Left renal pelvis (tissue), 4 donors: ENCODE measurements at places on chromosomes 1 and 21. TPM values are rescaled to one million over a fixed set of nuclear protein-coding genes. Genes with fewer than 3 reads are reported as not detected.
A peak's percentile ranks its signal among the peaks of the same experiment; 100 is the strongest.

- DNase-seq = no peak
Measured at GRCh38 chr1:55821234-55821633, 606.1 kb upstream of the USP24 start.

GRCh38 chr1:92691925-92692324 lies 93.0 kb downstream of the EVI5 start:
- no peak for DNase-seq

- DNase-seq = no peak
Measured at GRCh38 chr1:190595438-190595837, 117.8 kb upstream of the BRINP3 start.

- no peak for DNase-seq
Measured at GRCh38 chr1:178713259-178713658, 11.8 kb upstream of the RALGPS2 start.

DNA sequence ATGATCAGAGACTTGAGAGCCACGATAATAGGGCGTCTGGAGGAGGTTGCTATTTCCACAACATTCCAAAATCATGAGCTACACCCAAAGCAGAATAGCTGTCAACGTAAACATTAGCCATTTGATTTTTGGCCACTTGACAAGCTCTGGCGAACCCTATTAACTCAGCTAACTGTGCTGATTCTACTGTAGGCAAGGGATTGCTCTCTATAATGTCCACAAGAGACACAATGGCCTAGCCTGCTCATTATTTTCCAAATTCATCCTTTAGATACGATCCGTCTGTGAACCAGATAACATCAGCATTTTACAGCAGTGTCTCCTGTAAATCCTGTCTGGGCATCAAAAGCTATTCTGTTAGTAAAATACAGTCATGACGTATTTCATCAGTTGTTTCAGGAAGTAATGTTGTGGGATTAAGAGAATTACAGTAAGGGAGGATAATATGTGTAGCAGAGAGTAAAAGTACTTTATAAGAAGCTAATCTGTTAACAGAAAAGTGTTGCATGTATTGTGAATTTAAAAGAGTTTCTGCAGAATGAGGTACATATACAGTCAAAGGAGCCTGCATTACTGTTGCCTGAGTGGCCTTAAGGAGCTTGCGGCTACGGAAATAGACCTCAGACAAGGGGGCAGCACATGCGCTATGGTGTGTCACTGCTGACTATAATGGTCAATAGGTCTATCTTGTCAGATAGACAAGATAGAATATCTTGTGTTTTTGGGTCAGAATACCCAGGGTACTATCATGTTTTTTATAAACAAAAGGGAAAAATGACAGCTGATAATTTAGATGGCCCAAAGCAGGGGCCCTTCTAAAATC lies 44.9 kb upstream of the TINAGL1 start:
- no peak for DNase-seq

DNA sequence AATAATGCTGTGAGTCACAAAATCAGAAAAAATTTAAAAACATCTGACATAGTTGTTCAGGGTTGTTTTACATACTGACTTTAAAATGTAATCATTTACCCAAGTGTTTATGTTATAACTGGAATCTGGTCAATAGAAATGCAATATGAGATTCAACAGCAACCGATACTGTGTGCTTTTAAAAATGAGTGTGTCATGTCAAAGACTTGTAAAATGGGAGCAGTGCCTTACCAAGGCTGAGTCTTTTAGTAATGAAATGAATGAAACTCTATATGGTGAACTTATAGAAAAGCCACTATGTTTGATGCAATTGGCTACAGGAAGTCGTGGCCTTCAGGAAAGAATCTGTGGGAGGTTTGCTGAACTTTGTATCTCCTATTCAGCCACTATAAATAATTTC lies 570.2 kb downstream of the DPYD start:
- DNase-seq = no peak

DNA sequence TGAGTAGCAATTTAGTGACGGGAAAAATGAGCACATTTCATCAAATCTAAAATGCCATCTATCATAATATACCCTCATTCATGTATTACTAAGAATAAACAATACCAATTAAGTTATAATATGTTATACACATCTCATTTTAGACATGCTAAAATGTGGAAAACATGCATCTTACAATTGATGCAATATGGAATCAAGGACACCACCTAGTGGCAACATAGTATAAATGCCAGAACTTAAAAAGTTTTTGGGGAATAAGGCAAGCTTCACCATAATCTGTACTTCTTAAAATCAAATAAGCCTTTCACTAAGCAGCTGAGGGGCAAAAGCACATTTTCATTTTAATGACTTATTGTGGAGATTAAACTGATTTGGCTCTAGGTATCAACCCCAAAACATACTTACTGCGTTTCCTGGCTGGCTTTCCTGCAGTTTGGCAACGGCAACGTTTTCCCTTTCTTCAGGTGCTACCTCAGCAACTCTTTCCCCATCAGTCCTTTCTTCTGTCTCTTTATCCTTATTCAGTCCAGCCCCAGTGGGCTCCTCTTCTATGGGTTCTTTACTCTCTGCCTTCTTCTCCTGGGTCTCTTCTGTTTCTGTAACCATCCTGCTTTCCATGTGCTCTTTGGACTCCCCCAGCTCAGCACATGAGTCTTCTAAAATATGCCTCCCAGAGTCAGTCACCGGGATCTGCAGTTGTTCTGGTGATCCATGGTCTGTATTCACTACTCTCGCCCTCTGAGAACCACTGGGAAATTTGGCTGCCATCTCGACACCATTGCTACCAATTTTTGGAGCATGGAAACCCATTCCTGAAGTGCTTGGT lies 11.4 kb downstream of the SDE2 start:
- no peak for DNase-seq

DNA sequence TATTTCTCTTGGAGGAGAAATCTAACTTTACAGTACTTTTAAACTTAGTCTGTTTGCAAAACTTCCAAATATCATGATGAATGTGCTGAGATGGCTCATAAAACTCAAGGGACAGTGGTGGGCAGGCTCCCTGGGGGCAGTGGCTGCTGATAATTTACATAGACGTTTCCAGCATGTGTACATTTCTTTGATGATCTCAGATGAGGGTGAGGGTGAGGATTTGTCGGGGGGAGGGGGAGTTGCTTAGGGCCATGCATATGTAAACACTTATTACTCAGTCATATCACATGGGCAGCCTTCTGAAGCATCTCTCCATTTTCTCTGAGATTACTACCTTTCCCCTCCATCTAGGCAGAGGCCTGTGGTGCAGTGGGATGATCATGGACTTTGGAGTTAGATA lies 152.9 kb upstream of the HMGB4 start:
- DNase-seq = no peak

- DNase-seq = no peak
Measured at GRCh38 chr1:3082571-3083516, 13.8 kb downstream of the PRDM16 start.

GRCh38 chr1:230972855-230973271 lies 5.8 kb downstream of the TTC13 start:
- no peak for DNase-seq

DNA sequence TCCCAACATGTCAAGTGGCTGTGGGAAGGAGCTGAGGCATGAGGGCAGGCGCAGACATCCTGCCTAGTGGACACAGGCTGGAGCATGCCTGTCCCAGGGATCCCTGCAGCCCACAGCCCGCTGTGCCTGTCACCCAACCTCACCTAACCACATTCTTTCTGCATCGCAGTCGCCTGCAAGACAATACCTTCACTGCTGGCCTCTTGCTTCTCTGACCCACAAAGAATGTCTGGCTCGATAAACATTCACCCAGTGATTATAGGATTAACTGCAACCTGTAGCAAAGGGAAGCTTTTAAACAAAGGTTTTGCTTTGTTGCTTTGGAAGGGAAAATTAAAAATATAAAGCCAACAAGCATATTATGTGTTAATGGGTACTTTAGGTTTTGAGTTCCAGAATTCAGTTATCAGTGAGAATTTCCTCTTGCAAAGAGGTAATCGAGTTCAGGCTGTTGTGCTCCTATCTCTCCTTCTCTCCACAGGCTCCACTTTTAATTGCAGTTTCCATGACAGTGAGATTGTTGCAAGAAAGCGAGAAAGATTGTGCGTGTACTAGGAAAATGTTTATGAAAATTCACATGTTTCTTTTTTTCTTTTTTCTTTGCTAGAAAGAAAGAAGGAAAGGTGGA lies 40.0 kb upstream of the ZNF648 start:
- no peak for DNase-seq

- DNase-seq = no peak
Measured at GRCh38 chr1:57741521-57741920, 317.7 kb upstream of the DAB1 start.

DNA sequence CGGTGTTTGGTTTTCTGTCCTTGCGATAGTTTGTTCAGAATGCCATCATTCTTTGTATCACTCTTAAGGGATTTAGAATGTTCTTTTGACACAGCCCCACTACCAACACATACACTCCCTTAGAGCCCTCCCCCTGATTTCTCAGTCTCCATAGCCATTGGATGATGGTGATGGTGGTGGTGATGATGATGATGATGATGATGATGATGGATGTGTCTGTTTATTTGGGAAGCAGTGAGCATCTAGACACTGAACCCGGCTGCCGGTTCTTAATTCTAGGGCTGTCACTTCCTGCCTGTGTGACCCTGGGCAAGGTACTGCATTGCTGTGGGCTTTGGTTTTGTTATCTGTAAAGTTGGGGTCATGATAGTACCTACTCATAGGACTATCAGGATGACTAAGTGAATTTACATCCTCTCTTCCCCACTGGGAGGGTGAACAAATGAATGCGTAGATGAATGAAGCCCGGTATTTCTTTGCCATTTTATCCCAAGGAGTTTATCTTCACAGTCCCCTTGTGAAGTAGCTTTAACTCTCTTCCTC lies 100.7 kb downstream of the HUNK start:
- no peak for DNase-seq

GRCh38 chr1:179923029-179923428 lies 31.6 kb upstream of the CEP350 start:
- DNase-seq = no peak

GRCh38 chr1:9877962-9878361 lies 32.1 kb downstream of the CTNNBIP1 start:
- no peak for DNase-seq

DNA sequence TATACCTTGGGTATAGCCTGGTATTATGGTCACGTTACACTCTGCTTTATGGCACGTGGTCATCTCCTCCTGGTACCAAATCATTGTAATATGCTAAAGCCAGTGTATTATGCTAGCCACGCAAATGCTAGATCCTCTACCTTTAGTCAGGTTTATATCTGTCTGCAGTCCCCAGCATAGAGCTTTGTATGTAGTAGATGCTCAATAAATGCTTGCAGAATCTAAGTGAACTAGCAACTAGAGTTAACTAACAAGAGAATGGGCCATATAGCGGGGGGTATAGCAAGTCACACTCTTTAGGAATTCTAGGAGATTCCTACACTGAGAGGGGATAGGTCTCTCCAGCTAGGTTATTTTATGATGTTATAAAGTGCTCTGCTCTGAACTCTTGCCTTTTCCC lies 3.0 kb downstream of the MOV10 start:
- DNase-seq = no peak

DNA sequence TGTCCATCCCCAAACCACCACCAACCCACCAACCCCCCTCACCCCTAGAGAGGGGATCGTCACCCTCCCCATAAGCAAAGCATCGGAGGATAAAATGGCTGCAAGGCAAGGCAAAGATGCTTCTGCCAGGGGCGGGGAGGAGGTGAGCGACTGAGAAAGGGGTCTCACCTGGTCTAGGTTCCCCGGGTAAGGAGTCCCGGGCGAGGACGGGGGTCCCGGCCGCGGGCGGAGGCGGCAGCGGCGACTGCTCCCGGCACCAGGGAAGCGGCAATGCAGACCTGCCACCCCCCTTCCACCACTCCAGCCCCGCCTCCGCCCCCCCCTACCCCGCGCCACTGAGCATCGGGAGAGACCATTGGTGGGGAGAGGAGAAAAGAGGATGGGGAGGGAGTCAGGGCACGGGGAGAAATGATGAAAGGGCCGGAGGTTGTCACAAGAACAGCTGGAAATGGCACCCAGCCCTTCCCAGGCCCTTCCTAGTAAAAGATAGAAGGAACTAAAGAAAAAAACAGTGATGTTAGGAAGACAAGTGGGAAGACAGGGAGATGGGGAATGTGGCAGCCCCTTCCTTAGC lies at the start of gene SV2A:
TSS of gene SV2A (minus strand) at position 274 of the 574 bp plus-strand sequence. CDS start 4,004 bp downstream, outside the sequence.
- no peak for DNase-seq

DNA sequence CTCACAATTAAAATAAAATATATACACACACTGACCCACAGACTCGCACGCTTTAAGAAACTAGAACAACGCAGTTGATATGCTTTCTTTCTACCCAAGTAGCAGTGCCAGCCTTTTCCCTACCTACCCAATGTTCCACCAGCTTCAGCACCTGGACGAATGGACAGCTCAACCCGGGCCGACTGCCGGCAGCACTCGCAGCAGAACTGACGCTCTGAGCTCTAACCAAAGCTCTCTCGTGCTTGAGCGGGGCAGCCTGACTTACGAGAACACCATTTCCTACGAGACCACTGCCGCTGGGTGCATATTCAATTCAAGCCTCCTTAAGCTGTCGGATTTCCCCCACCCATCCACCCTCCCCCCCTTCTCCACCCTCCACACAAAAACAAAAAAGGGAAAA lies 127.4 kb upstream of the DPYD start:
- DNase-seq = peak; percentile 64

DNA sequence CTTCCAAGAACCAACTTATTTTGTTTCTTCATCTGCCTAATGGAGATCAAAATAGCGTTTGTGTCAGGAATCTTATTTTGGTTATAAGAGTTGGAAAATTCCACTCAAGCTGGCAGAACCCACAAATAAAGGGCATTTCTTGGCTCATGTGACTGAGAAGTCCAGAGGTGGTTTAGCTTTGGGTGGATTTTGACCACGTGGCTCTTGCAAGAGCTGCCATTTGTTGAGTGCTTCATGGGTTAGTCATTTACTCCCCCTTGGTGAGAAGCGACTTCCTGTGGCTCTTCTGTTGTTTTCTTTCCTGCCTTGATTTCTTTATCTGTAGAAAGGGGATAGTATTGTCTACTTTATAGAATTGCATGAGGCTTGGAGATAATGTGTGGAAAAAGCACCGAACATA lies 9.5 kb upstream of the RNF186 start:
- DNase-seq = no peak

- DNase-seq = no peak
Measured at GRCh38 chr1:66711420-66711819, 40.8 kb upstream of the DYNLT5 start.

GRCh38 chr1:26856604-26857469 lies 6.1 kb upstream of the SFN start:
- no peak for DNase-seq

IL23R gene
- polyA plus RNA-seq = not detected

CD2 gene
- polyA plus RNA-seq = 0.27 TPM

IGSF9 gene
- 25.4 TPM for polyA plus RNA-seq

FOXE3 gene
- 0.14 TPM for polyA plus RNA-seq

RIMKLA gene
- 0.67 TPM for polyA plus RNA-seq

KIF2C gene
- polyA plus RNA-seq = 20.3 TPM

TSEN15 gene
- 43.6 TPM for polyA plus RNA-seq

OR2L5 gene
- polyA plus RNA-seq = not detected

NBPF6 gene
- not detected for polyA plus RNA-seq

TRNP1 gene
- 4.6 TPM for polyA plus RNA-seq

EDARADD gene
- 6.2 TPM for polyA plus RNA-seq

CHD5 gene
- polyA plus RNA-seq = 0.14 TPM

CLCA4 gene
- polyA plus RNA-seq = not detected
